LoVo (cell line): ENCODE measurements at places on chromosomes 4 and X.

DNA sequence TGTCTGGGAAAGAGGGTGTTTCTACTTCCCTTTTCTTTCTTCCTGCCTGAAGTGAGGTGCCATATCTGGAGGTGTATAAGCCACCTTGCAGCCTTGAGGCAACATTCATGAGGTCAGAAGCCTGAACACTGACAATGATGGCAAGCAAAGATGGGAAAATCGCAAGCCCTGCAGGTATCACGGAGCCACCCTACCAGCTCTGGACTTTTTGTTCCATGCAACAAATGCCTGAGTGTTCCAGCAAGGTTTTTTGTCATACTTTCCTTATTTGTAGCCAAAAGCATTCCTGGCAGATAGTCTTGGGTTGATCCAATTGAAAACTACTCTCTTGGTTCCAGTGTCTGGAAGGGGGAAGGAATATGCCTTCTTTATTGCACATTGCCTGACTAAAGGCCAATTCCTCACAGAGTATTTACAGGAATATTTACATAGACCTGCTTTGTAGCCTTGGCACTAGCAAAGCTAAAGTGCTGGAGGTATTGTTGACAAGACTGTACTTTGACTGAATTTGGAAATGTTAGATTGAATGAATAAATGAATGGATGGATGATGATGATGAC is 14.4 kb upstream of the SOD3 start:
- no peak for DNase-seq

GRCh38 chr4:73231518-73232487 is 26.8 kb downstream of the ANKRD17 start:
- DNase-seq: no peak

- no peak for DNase-seq
Measured at GRCh38 chrX:10168226-10168625, 11.5 kb downstream of the CLCN4 start.

GRCh38 chr4:26284536-26284935 is 36.3 kb upstream of the RBPJ start:
- no peak for DNase-seq

- DNase-seq: no peak
Measured at GRCh38 chr4:112747036-112747435, 110.1 kb downstream of the LARP7 start.

- peak; percentile 80 for DNase-seq
Measured at GRCh38 chr4:123398066-123398852, 1.7 kb downstream of the SPRY1 start.
